Hematopoietic multipotent progenitor cell treated with erythropoietin and hydrocortisone succinate and interleukin-3 and kit ligand, for 17 days (in vitro differentiated cells): ENCODE measurements at places on chromosomes 3 and 15.

- no peak for DNase-seq
Observed at GRCh38 chr15:93319121-93319814, 230.3 kb upstream of the RGMA start.

DNA sequence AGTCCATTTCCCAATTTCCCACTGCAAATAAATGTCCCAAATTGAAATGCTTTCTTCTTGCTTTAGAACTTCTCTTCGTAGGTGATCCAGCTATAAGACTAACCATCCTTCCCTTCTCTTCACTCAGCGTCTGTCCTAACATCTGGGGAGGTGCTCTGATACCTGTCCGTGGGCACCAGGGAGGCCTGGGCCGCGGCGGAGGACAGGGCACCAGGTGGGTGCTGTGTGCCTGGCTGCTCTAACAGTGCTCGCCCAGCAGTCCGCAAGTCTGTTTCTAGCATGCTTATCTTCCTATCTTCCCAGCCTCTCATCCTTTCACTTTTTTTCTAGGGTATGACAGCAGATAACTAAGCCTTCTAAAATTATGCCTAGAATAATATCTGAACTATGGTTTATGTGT, 37.3 kb downstream of the NKIRAS1 start:
- no peak for DNase-seq

GRCh38 chr3:87900061-87900460, 158.7 kb downstream of the CGGBP1 start:
- no peak for DNase-seq

DNA sequence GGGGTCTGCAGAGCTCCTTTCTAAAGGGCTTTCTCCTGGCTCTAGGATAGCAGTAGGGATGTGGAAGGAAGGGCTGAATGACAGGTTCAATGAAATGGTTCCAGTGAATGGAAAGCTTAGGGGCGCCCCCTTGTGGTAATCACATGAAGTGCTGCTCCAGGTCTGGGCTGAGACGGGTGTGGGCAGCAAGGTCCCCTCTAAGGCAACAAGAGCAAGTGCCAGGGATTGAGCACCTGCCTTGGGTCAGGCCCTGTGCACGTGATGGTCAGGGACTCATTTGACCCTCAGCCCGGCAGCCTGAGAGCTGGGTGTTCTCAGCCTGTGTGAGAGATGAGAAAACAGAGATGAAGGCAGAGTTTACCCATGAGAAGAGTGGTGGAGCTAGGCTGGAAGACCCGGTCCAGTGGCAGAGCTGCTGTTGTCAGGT, 12.1 kb upstream of the CX3CR1 start:
- DNase-seq, result peak; percentile 79

GRCh38 chr3:10223676-10224639, 24.3 kb upstream of the TATDN2 start:
- no peak for DNase-seq

DNA sequence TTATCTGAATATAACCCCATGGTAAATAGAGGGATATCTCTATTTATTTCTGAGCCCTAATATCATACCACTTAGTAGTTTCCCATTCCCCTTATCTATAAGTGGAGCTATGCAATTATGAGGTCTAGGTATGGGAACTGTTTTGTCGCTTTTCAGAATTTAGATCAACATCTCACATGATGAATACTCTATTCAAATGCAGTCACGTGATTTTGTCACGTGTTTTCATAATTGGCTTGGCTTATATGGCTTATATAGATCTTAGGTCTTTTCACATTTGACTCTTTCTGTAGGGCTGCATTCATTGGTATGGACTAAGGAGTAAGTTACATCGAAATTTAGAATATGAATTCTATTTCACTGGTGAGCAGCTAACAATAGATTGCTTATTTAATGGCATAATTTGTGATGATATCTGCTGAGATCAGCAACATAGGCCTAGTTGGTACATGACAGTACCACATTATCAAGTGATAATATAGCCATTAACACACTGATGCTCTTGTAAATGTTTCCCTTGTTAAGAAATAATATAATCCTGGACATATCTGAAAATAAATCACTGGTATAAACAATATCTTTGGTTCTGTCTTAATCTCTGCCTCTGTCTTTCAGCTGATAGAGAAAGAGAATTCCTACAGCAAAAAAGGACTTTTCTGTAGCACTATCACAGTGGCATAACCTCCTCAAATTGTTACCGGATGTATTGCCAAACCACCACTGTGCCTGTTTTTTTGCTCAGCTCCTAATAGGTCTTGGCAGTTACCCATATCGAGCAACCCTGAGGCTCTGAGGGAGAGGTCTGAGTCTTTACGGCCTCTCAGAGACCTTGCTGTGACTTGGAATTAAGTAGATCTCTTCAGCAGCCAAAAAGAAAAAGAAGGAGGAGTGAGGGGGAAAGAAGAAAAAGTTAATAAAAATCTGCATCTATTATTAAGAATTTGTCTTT, 357.1 kb downstream of the ZPLD1 start:
- no peak for DNase-seq

DNA sequence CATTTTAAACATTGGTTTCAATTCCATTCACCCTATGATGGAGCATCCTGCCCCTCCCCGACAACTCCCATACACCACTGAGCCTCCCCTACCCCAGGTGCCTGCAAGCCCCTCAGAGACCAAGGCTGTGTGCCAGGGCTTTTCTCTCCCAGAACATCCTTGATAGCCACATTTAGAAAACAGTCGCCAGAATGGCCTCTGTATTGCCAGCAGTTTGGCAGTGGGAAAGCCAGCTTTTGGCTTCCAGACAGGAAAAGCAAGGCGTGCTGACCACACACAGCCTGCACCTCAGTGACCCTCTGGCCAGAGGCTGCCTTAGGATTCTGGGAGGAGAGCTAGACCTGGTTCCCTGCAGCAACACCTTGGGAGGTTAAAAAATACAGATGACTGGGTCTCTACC, 18.2 kb upstream of the HRH1 start:
- no peak for DNase-seq

DNA sequence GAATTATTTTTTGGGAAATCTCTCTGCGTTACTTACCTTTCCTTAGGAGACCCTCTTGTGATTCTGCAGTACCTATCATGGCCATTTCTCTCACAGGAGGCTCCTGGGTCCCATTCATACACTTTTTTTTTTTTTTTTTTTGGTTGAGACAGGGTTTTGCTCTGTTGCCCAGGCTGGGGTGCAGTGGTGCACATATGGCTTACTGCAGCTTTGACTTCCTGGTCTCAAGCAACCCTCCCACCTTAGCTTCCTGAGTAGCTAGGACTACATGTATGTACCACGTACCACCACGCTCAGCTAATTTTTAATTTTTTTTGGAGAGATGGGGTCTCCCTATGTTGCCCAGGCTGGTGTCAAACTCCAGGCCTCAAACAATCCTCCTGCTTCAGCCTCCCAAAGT, 36.1 kb downstream of the TRAK1 start:
- no peak for DNase-seq

- DNase-seq, result no peak
Observed at GRCh38 chr3:151305775-151306151, 10.9 kb downstream of the GPR87 start.

- DNase-seq, result no peak
Observed at GRCh38 chr3:99317201-99317600, 321.2 kb upstream of the COL8A1 start.

DNA sequence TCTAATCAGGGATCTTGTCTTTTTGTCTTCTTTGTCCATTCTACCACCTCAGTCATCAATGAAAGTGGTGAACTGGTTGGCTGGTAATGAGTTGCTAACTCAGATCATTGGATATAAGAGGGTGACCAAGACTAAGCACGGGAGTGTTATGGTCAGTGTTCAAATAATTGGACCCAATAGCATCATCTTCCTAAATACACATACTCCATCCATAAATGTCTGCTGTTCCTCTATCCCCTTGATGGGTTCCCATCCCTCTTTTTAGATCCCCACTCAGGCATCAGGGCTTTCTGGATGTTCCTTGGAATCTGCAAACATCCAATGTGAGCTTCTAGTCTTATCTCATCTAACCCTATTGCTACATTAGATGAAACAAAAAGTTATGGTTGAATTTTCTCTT, 3.5 kb downstream of the SEMA5B start:
- no peak for DNase-seq

DNA sequence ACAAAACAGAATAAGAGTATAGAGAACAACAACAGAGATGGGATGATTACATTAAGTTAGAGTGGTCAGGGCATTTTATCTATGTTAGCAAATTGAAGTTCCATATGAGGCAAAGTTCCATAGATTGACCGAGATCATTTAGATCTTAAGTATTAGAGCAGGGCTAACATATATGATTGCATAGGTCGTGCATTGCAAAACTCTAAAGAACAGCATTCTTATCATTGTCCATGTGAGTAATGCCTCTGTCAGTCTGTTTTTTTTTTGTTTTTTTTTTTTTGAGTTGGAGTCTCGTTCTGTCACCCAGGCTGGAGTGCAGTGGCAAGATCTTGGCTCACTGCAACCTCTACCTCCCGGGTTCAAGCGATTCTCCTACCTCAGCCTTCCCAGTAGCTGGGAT, 341.7 kb upstream of the KCNH8 start:
- no peak for DNase-seq

DNA sequence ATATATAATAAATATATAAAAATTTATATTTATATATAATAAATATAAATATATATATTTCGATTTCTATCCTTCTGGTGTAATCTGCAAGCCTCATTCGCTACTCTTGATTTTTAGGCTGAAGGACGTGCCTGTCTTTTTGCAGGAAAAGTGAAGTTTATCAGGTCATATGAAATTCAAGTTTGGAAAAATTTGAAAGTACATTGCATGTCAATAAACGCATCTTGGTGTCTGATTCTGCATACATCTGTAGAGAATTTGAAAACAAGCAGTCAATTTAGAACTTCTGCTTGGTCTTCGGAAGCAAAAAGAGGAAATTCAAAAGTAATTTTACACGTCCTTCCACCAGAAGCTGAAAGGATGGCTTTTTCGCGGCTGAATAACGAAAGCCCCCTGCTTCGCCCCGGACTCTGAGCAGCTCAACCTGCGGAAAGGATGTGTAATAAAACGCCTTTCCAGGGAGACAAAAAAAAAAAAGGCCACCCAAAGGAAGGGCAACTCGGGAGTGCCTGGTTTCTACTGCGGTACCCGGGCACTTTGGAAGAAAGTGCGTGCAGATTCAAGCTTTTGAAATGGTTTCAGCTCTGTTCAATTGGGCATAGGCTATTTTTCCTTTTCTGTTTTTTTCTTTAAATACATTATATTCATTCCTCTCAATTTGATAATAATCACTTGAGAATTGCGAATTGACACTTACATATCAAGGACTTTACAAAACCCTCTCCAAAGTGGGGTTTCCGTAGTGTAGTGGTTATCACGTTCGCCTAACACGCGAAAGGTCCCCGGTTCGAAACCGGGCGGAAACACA, 1.5 kb upstream of the MYNN start:
- peak; percentile 95 for DNase-seq

DNA sequence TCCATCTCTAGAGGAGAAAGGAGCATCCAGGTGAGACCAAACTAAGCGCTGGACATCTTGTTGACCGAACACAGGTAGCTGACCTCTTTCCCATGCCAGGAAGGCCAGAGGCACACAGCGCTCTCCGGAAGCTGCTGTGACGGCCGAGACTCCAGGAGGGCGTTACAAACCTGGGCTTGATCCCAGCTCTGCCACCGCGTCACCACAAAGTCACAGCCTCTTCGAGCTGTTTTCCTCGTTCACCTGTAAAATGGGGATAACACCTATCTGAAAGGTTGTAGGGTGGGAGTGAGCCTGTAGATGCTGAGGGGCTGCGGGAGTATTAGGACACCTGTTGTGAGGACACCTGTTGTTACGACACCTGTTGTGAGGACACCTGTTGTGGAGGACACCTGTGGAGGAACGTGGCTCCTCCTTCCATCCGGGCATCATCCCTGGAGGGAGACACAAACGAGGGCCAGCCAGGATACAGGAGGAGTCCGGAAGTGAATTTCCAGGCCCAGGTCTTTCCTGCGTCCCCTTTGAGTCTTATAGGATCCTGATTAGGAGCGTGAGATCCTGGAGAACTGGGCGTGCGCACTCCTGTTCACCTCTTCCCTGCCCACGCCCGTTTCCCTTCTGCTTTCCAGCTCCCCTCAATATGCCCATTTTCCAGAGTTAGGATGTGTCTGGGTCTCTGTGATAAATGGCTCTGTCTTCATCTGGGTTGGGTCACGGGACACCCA, 2.3 kb upstream of the MUC4 start:
- DNase-seq, result no peak

GRCh38 chr3:120894316-120895057, 13.5 kb upstream of the STXBP5L start:
- no peak for DNase-seq

- no peak for DNase-seq
Observed at GRCh38 chr3:189982321-189982945, 138.3 kb downstream of the P3H2 start.

GRCh38 chr15:64355348-64355943, 527 bp downstream of the CSNK1G1 start:
- DNase-seq, result peak; percentile 9

DNA sequence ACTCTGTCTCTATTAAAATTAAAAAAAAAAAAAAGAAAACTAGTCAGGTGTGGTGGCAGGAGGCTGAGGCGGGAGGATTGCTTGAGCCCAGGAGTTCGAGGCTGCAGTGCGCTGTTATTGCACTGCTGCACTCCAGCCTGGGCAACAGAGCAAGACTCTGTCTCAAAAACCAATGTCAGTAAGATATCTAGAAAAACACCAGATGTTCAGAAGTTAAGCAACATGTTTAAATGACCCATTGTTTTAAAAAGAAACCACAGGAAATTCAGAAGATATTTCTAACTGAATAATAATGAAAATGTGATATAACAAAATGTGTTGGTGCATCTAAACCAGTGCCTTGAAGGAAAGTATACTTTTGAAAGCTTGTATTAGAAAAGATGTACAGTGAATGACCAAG, 203.4 kb upstream of the CGNL1 start:
- DNase-seq, result no peak

GRCh38 chr15:100544338-100544841, 15.6 kb upstream of the CERS3 start:
- no peak for DNase-seq

DNA sequence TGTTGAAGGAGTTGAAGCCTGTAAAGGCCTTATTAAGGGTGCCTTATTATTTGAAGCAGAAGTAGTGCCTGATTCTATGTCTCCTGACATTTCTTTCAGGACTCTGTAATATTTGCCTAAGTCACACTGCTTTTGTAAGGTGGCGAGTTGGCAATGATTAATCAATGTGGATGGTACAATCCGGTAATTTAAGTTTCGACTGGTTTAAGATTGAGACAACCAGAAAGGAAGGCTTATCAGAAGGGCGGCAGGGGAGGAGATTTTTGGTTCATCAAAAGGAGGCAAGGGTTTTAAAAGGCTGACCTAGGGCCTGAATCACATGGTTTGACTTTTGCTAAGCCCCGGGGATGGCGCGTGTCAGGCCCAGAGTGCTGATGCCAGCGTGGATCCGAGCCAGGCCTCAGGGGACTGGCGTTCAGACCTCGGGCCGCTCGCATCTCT, 830 bp upstream of the RNF13 start:
- DNase-seq, result no peak

GRCh38 chr3:53725387-53725995, 120.7 kb downstream of the CHDH start:
- DNase-seq, result no peak
